CD4-positive, alpha-beta T cell treated with Interleukin-15 for 4 hours (primary cell): ENCODE measurements at places on chromosomes 5 and 9.

- DNase-seq, result no peak
These were observed 1453.3 kb downstream of the MAT2B start for GRCh38 chr5:164958688-164959087.

DNA sequence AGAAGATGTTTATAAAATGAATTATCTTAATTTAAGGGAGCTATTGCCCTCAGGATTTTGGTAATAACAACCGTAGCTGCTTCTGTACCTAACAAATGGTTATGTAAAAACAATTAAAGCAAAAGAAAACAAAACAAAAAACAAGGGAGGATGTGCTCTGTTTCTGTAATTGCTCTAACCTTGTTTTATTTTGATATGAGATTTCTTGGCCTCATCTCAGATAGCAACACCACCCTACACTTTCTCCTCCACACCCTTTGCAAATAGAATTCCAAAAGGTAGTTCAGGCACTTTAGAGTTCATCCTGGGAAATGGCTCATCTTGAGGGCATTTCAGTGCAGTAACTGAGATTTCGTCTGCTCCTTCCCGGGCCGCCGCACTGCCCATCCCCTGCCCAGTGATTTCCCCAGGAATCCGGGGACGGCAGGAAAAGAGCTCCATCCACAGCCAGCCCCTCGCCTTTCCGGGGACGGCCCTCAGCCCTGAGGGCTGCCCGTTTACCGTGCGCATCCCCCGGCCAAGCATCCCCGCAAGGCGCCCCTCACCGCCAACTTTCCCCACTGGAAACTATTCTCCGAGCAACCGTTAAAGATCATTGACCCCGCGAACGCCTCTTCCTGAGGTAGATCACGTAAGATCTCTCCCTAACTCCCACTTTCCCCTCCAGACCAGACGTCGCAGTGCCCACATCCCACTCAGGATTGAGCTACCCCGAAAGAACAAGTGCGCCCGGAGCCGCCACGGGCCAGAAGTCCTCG is 1.2 kb downstream of the FNBP1 start:
- no peak for DNase-seq

GRCh38 chr5:98969400-98969799 is 40.6 kb upstream of the CHD1 start:
- DNase-seq, result no peak

GRCh38 chr5:122915717-122916461 is 70.5 kb downstream of the SNX24 start:
- DNase-seq, result no peak
